ENCODE measurements at places on chromosomes 2 and 18. TPM values are rescaled to one million over a fixed set of nuclear protein-coding genes. Genes with fewer than 3 reads are reported as not detected.

GRCh38 chr2:130183512-130184373 lies 1.7 kb downstream of the MZT2B start:
- no peak for DNase-seq

GRCh38 chr2:226701052-226701451 lies 98.6 kb downstream of the IRS1 start:
- DNase-seq: no peak

DNA sequence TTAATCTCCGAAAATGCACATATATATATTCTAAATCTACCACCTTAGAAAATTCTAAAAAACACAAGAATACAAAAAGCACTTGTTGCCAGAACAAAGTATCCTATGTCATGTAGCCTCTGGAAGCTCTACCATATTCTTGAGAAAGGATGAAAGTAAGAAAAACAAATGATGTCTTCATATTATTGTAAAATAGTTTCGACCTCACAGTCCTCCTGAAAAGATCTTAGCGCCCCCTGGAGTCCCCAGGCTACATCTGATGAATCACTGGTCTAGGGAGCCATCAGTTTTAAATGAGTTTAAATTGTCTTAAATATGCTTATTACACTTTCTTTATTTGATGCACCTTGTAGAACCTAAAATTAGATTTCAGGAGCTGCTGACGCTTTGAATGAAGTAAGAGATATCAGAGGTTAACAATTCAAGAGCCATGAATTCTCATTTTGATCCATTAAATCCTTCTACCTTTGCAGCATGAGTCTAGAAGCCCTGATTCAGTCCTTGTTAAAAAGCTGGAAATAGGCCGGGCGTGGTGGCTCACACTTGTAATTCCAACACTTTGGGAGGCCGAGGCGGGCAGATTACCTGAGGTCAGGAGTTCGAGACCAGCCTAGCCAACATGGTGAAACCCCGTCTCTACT lies 138.8 kb downstream of the MCFD2 start:
- peak; percentile 65 for DNase-seq

- no peak for DNase-seq
These were observed 2.4 kb upstream of the KCNF1 start for GRCh38 chr2:10909050-10909995.

- no peak for DNase-seq
These were observed 11.4 kb upstream of the GAREM1 start for GRCh38 chr18:32482117-32482516.

DNA sequence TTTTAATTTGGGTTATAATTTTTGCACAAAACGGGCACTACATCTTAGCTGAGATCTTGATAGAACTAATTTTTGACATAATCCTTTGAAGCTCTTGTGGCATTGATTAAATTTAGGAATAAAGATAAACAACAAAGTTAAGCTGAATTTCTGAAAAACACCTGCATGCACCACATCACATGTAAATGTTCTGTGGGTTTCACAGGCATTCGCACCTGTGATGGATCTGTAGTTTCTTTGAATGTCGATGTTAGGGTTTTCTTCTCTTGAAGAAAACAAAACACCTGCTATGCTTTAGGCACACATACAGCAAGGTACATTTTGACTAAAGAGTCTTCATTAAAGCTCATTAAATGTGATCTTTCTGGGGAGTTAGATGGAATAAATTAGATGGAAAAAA lies 60.3 kb downstream of the RPIA start:
- no peak for DNase-seq

DNA sequence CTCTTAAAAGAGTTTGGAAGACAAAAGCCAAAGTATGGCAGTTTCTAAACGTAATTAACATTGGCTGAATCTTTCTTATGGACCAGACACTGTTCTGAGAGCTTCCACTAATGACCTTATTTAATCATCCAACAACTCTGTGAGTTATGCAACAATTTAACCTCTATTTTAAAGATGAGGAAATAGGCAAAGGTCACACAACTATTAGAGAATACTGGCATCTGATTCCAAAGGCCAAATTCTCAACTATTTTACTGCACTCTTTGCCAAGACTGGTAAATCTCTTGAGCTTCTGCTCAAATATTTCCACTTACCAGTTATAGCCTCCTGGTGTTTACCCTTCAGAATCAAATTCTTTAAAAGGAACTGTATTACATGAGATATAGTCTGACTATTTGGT lies 42.1 kb upstream of the ERMN start:
- DNase-seq: no peak

DNA sequence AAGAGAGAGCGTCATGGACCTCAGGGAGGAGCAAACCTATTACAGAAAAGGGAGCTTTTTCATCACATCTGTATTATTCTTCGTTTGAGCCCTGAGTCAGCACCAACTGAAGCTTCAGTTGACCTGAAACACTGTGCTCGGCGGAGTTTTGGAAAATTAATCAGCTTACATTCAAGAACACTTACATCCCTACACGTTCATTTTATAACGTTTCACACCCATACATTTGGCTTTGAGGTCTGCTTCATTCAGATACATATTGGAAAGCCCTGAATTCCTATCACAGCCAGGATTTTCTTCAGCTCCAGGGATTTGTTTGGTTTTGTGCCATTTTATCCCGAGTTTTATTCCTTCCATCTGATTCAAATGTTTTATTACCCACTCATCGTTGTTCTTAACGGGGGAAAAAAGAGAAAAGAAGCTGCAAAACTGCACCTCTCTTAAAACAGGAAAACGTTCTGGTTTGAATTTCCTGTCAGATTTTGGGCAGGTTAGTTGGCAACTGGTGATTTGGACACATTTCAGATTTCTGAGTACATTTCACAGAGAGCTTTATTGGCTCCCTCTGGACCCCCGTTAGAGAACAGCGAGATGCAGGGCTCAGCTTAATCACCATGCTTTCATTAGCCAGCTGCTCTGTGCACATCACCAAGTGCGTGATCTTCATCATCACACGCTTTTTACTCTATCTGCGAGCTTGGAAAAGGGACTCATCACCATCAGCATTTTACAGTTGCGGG lies 88.8 kb downstream of the CDC42EP3 start:
- DNase-seq: no peak

- no peak for DNase-seq
These were observed 139.2 kb upstream of the VRK2 start for GRCh38 chr2:57907411-57907810.

GRCh38 chr2:50215736-50216135 lies 816.2 kb downstream of the NRXN1 start:
- no peak for DNase-seq

GRCh38 chr2:240462707-240463273 lies 27.3 kb downstream of the GPC1 start:
- DNase-seq: no peak

DNA sequence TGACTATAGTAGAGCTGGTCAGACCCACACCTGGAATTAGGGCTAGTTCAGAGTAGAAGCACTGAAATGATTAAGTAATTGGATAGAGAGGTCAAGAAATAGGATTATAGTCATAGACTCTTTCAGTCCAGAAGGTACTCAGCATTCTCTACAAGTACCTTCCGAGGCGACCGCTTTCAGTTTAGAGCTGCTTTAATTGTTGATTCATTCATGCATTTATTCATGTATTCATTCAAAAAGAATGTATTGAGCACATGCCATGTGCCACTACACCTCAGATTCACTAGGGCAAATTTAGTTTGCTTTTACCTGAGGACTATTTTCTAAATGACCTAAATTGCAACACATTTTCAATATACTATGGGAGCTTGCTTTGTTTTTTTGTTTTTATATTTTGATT lies 48.7 kb downstream of the CRIM1 start:
- no peak for DNase-seq

DNA sequence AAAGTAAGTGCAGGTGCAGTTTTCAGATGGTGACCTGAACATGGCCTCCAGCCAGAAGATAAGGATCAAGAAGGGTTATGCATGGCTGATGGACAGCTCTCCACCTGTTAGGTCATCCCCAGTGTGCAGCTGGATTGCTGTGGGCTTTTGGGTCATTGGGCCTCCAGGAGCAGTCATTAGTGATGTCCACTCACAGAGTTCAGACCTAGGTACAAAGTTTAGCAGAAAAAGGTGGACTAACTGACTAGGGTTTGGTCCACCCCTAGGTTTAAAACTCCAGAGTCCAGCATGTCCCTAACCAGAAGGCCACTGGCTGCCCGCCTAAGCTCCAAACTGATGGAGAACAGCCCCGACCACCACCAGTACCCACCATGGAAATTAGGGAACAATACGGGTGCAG lies 18.3 kb upstream of the SULT1C2 start:
- no peak for DNase-seq

GRCh38 chr2:25176541-25177181 lies 8.3 kb upstream of the POMC start:
- no peak for DNase-seq

GRCh38 chr2:170030040-170030439 lies 147.9 kb upstream of the MYO3B start:
- no peak for DNase-seq

DNA sequence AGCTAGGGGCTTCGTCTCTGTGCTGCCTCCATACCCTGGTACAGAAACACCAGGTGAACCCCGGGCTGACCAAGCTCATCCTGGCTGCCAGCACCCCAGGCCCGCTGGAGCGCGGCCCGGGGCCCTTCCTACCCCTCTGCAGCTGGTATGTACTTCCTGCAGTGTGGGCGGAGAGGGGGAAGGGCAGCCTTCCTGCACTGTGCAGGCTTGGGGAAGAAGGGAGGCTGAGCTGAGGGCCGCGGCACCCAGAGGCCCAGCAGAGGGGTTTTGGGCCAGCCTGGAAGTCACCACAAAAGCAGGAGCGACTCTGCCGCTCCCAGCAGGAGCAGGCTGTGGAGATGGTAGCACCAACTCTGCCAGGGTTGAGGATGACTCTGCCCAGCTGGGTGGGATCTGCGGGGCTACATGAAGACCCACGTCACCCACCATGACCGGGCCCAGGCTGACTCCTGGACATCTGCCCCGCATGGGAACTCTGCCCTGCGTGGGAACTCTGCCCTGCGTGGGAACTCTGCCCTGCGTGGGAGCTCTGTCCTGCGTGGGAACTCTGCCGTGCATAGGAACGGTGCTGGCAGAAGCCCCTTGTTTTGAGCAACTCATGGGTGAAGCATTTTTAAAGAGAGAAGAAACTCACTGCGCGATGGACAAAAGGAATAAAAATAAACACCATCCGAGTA lies 273.3 kb downstream of the NDUFA10 start:
- DNase-seq: no peak

DNA sequence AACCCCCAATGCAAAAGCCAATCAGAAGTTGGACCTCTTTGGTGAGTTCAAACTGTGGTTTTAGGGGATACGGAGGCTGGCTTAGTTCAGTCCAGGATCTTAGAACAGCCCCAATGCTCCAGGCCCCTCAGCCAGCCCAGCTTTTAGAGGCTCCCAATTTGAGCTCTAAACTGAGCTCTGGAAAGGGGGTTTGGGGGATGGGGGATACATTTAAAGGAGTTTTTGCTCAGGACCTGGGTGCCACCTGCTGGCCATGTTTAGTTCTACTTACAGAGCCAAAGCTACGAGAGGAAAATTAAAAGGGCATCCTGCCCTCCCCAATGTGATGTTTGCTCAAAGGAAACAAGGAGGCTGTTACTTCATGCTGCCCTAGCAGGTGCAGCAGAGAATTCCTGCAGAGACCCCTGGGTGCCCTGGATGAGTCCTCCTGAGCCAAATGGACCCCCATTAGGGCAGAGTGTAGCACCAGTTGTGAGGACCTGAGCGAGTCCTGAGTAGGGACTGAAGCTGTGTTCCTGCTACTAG lies 15.9 kb upstream of the TMEM214 start:
- peak; percentile 66 for DNase-seq

GRCh38 chr2:9800639-9800974 lies 42.7 kb upstream of the TAF1B start:
- no peak for DNase-seq

- peak; percentile 15 for DNase-seq
These were observed 43.6 kb downstream of the SLC5A7 start for GRCh38 chr2:108029912-108030311.

DNA sequence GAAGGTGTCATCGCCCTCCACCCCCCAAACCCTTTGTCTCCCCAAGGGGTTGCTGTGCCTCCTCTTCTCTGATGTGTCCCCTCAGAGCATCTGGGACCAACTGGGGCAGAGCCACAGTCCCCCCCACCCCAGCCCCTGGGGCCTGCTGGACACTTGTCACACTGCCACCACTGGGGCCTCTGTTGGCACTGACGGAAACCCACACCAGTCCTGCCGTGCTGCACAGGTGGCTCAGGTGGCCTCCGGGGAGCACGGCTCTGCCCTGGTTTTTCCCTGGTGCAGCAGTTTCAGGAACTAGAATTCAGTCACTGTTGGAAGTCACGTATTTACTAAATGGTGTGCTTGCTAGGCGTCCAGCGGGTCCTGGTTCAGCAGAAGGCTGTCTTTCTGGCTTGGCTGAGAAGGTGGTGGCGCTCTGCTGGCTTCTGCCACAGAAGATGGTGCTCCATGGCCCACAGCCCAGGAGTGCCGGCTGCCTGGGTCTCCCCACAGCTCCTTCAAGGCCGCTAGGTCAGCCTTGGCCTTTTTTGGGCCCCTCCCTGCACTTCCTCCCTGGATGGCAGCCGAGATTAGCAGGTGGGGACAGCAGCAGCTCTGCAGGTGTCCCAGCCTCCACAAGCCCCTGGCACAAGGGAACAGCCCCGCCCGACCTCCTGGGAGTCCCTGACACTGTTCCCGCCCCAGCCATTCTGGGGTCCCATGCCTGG lies 18.6 kb upstream of the KLHL30 start:
- no peak for DNase-seq

GRCh38 chr2:202609381-202610145 lies 25.2 kb upstream of the FAM117B start:
- DNase-seq: no peak

The TDRD15 gene
- under 0.01 TPM for total RNA-seq

The RGPD4 gene
- not detected for total RNA-seq

The CDKL4 gene
- 3.2 TPM for total RNA-seq

The WNT10A gene
- not detected for total RNA-seq

The GALNT5 gene
- 2.2 TPM for total RNA-seq

The PPP1R1C gene
- not detected for total RNA-seq

The LIMS3 gene
- 2.6 TPM for total RNA-seq

The GATA6 gene
- 79.9 TPM for total RNA-seq

The IL36A gene
- not detected for total RNA-seq

The NOTO gene
- total RNA-seq: not detected

The DSG2 gene
- total RNA-seq: 42.0 TPM

The GPBAR1 gene
- 0.45 TPM for total RNA-seq

Measured in stomach (tissue), 19 donors.